ENCODE measurements at places on chromosomes 16 and 17.

DNA sequence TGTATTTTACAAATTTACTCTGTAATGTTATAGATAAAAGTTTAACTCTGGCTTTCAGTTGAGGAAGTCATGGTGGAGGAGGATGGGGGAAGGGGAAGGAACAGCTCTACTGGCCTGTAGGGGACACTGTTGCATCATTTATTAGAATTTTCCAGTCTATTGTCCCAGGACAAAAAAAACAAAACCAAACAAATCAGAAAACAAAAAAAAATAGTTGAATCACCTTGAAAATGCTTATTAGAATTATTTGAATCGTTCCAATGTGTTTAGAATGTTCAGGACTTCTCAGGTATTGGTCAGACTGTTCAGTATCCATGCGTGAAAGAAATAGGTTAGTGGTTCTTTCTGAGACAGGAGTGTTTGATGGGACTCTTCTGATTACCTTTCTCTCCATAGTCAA is 242.0 kb downstream of the FTO start:
- peak; percentile 14 for DNase-seq

- DNase-seq = peak; percentile 4
Measured at GRCh38 chr16:1534021-1535020, 855 bp downstream of the TMEM204 start.

GRCh38 chr17:71558901-71559300 is 561.9 kb upstream of the SOX9 start:
- DNase-seq = no peak

- peak; percentile 86 for DNase-seq
Measured at GRCh38 chr16:67191995-67192681, at the start of gene E2F4. Gene E2F4 (plus strand): TSS chr16:67192155. CDS start chr16:67192228, 73 bp downstream.

GRCh38 chr16:11142261-11142630 is 113.8 kb downstream of the SOCS1 start:
- DNase-seq = no peak

- no peak for DNase-seq
Measured at GRCh38 chr16:54657058-54657708, 273.5 kb upstream of the IRX5 start.

DNA sequence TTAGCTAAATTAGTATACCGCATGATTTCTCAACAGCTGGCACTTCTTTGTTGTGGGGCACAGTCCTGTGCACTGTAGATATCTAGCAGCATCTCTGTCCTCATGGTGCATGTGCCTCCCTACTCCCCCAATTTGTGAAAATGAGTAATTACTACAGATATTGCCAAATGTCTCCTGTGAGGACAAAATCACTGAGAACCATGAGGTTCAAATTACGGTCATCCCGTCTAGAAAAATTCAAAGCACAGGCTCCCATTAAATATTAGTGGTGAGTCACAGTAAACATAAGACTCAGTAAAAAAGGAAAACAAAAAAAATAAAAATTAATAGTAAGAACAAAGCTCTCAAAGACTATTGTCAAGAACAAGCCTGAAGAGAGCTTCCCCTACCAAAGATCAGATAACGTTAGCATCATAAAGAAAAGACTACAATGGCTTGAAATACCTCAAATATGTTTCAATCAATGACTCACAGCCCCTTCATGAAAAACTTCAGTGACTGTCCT is 57.8 kb downstream of the STH start:
- DNase-seq = no peak

DNA sequence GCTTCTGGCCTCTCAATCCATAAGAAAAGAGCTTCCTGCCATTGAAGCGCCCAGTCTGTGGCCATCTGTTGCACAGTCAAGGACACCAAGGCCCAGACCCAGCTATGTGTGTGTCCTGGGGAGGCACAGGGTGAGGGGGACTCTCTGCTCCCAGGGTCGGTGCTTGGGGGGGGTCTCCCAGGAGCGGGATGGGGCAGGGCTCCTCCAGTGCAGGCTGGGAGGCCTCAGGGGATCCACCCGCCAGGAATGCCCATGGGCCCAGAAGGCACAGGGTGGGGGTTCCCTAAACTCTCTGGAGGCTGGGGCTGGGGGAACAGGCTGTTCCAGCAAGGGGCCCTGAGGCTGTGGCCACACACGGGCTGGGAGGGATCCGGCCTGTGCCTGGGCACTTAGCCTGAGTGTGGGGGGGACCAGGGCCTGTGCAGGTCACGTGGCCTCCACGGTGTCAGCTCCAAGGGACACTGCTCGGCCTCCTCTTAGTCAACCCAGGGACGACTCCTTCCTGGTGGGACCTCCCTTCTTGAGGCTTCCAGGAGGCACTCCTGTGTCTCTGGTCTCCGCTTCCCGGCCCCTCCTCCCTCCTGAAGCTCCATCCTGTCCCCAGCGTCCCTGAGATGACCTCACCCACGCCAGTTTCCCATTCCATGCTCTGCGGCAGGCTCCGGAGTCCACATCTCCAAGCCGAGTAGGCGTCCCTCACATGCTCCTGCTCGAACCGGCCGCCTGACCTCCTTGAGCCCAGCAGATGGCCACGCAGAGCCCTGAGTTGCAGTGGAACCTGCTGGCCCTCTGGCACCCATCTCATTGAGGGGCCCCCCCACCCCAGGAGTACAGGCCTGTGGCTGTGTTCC is 23.1 kb upstream of the BAHCC1 start:
- no peak for DNase-seq

DNA sequence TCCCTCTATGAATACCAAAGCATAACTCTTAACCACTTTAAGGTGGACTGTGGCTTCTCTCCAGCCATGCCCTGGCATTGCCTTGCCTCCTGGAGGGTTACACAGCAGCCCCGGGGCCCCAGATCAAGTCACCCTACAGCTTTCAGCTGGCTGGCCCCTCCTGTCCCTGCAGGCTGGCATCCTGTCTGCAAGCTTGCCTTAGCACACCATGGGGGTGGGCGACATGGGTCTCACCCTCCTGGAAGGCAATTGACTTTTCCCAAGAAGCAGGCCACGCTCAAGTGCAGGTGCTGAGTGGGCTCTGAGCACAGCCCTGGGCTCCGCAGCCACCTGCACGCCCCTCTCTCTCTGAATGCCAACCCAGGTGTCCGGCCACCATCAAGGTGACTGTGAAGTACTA is 25.8 kb upstream of the AKTIP start:
- no peak for DNase-seq

DNA sequence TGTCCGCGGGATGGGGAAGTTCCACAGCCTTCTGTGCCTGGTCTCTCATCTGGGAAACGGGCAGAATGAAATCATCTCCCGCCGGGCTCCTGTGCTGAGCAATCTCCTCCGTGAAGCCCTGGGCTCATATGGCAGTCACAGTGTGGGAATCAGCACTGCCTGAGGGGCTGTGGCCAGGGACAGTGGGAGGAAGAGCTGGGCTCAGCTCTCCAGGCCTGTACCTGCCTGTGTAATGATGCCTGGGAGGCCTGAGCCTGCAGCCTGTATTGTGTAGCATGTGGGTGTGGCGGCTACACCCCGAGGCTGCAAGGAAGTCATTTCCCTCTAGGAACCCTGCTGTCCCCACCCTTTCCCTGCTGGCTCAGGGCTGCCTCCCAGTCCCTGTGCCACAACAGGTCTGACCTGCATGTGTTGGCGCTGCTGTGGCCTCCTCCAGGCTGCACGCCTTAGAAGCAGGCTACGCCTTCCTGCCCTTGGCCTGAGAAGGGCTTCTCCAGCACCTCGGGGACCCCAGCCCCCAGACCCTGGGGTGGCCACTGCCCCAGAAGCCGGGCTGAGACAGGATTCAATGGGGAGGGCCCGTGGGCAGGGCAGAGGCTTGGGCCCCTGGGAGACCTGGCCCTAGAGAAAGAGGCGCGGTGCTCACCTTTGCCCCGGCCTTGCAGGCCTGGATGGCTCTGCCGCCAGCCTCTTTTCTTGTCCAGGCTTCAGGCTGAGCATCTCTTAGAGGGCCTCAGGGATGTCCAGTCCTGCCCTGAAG is 2.1 kb downstream of the ITGB4 start:
- no peak for DNase-seq

GRCh38 chr17:7794075-7794663 is 39.8 kb upstream of the KDM6B start:
- DNase-seq = no peak

DNA sequence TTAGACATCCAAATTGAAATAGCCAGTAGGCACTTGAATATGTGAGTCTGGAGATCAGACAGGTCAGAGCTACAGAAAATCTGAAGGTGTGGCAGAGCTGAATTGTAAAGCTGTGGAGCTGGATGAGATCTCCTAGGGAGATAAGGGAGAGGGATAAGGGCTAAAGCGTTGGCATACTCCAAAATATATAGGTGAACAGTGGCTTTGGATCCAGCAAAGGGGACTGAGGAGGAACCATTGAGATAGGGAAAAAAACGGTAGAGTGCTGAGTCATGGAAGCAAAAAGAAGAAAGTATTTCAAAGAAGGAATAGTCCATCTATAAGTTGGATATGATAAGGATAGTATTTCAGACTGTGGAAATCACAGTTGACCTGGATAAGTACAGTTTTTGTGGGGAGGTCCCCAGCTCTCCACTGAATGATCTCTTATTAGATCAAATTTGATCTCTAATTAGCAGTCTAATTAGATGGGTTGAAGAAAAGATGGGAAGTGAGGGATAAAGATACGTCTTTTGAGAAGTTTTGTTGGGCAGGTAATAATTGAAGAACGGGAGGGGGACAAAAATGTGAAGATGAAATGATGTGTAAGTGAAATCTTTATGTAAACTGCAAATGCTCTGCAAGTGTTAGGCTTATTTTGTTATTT is 587 bp upstream of the DBF4B start:
- no peak for DNase-seq

- DNase-seq = no peak
Measured at GRCh38 chr17:5331506-5331905, 49.4 kb downstream of the RABEP1 start.

- DNase-seq = no peak
Measured at GRCh38 chr16:77758046-77758445, 30.3 kb upstream of the VAT1L start.

DNA sequence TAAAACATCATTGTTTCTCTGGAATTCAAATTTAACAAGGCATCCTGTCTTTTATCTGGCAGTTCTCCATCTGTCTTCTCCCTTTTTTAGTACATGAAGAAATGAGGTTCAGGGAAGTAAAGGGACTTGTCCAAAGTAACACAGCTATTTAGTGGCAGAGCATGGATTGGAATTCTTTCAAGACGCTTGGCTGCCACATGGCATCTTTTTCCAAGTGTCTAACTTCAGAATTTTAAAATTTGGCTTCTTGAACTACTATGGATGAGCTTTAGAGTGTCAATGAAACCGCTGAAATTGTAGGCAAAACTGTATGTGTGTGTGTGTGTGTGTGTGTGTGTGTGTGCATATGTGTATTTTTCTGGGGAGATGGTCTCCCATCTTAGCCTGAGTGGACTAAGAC is 5.2 kb upstream of the TMIGD1 start:
- no peak for DNase-seq

DNA sequence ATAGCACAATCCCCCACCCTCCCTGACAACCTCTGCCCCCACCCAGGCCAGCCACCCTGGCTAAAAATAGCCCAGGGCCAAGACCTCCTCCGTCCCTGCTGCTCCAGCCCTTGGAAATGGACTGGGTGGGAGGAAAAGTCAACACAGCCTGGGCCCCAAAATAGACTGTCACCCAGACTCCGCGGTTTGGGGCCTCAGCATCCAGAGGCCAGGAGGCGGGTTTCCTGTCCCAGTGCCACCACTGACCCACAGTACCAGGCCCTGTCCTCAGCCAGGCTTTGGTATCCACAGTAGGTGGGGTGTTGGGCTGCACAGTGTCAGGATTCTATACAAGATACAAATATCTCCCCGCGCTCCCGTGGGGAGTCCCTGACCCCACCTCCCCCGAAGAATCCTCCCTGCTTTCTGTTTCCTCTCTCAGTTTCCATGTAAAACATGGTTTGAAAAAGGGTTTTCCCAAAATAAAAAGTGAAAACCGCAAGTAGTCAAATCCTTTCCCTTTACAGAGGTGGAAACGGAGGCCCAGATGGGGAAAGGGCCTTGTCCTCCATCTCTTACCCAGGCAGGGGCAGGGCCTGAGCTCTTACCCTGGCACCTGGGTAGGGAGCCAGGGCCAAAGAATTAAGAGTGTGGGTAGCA is 20.1 kb downstream of the CPNE2 start:
- no peak for DNase-seq

DNA sequence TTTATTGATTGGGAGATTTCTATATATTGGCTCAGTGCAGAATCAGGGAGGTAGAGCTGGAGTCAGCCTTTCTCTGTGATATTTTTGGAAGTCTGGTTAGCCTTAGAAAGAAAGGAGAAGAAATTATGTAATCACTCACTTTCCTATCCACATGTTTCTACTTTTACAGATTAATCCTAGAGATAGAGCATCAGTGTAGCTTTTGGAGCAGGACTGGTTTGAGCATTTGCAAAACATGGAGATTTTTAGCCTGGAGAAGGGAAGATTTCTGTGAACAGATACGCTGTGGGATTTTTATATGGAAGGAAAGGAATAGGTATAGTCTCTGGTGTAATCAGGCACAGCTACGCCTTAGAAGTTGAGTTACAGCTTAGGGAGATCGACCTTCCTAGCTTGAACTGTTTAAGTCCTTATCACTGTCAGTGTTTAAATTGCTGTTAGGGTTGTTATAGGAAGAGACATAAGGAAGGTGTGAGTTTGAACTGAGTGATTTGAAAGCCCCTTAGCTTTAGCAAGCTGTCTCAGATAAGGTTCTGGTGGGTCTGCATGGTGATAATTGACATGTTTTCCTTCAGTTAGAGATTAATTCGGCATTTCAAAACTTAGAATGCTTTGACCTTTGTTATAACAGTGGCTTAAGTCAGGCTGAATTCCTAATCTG is 20.5 kb downstream of the METTL9 start:
- DNase-seq = no peak

- peak; percentile 55 for DNase-seq
Measured at GRCh38 chr17:81481073-81481799, 31.4 kb downstream of the ACTG1 start.

DNA sequence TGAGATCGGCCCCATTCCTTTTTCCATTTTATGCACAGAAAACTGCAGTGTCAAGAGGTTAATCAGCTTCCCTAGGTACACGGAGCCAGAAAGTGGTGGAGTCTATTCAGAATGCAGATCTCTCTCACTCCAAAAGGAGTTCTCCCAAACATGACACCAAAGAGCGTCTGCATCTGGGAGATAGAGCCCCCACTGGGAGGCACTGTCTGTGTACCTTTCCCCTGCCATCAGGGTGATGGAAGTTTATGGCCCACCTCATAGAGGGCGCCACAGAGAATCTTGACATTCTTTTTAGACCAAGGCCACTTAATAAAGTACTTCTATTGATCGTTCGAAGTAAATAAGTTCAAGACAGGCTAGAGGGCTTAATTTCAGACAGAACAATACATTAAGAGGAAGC is 493.7 kb upstream of the ERCC4 start:
- no peak for DNase-seq
